Thoracic aorta (tissue), 2 donors: ENCODE measurements at places on chromosomes 6 and 20. TPM values are rescaled to one million over a fixed set of nuclear protein-coding genes. Genes with fewer than 3 reads are reported as not detected.

Gene ARMH2
- total RNA-seq: not detected

Gene IL17A
- not detected for total RNA-seq

Gene ANGPT4
- total RNA-seq: 1.4 TPM

Gene DZANK1
- 3.2 TPM for total RNA-seq

Gene SNAP91
- 3.0 TPM for total RNA-seq

Gene NNAT
- total RNA-seq: not detected

Gene PRDM1
- total RNA-seq: 7.9 TPM

Gene CLPSL2
- total RNA-seq: not detected

DNA sequence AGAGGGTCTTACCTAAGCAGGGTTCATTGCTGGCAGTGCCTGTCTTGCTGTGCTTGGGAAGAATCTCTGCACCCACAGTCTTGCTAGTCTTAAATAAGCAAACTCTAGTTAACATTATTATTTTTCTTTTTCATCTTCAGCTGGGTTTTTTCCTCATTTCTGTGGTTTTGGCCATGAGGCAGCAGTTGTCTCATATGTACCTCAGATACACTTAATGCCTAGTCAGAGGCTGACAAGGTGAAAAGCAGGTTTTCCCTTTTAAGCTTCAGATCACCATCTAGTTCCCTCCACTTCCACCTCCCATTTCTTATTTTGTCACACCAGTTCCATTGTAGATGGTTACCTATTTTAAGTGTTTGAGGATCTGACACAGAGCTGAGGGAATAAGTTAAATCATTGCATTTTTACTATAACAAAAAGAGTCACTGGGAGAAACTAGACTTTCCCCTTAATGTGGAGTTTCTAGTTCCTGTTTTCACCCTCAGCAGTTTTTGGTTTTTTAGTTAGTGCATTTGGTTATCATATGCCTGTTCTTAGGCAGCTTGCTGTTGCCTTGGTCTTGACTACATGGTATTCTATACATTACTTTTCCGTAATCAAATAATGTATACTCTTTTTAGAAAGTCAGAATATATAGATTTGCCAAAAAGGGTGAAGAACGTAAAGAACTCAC, 46.0 kb downstream of the AFDN start:
- no peak overlapping the region for H3K4me3 ChIP-seq
- no peak overlapping the region for H3K27ac ChIP-seq
- no peak for DNase-seq
- H3K27me3 ChIP-seq: no peaks in the 10 kb centered on the region
- peaks cover 15% of the 10 kb centered on the region for H3K36me3 ChIP-seq
- H3K4me1 ChIP-seq: no peaks in the 10 kb centered on the region

DNA sequence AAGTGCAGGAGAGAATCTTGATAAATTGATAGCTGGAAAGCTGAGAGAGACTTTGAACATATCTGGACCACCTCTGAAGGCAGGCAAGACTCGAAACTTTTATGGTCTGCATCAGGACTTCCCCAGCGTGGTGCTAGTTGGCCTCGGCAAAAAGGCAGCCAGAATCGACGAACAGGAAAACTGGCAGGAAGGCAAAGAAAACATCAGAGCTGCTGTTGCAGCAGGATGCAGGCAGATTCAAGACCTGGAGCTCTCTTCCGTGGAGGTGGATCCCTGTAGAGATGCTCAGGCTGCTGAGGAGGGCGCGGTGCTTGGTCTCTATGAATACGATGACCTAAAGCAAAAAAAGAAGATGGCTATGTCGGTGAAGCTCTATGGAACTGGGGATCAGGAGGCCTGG, 4.6 kb upstream of the CDKN1A start:
- H3K27ac ChIP-seq: no peak overlapping the region
- H3K27me3 ChIP-seq: no peaks in the 10 kb centered on the region
- H3K4me3 ChIP-seq: no peak overlapping the region
- DNase-seq: no peak

GRCh38 chr6:144769142-144769541, 484.0 kb downstream of the UTRN start:
- H3K27ac ChIP-seq: no peak overlapping the region
- H3K27me3 ChIP-seq: no peaks in the 10 kb centered on the region
- H3K36me3 ChIP-seq: no peaks in the 10 kb centered on the region
- DNase-seq: no peak
- no peak overlapping the region for H3K4me3 ChIP-seq

DNA sequence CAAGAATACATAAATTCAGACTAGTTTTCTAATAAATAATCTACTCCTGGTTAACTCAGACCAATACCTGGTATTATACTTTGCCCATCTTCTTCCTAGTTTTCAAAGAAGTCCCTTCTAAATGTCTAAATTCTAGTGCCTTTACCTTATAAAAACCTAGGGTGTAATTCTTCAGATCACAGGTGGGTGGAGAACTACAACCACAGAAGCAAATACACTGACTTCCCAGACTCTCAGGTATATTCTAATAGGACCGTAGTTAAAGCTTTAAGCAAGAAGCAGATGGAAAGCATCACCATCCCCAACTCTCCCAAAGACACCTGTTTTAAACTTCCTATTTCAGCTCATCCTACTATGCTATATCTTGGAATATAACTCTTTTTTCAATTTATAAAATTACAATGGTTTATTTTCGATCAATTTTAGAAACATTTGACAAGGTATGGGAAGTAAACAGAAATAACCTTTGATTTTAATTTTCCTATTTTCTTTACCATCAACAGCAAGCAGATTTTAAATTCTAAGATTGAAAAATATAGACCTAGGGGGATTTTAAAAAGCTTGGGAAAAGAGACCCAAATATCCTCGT, 15.8 kb downstream of the MAN1A1 start:
- DNase-seq: no peak
- no peak overlapping the region for H3K27ac ChIP-seq
- H3K27me3 ChIP-seq: no peaks in the 10 kb centered on the region
- H3K4me3 ChIP-seq: no peak overlapping the region
- peaks cover 26% of the 10 kb centered on the region for H3K4me1 ChIP-seq
- no peaks in the 10 kb centered on the region for H3K36me3 ChIP-seq

DNA sequence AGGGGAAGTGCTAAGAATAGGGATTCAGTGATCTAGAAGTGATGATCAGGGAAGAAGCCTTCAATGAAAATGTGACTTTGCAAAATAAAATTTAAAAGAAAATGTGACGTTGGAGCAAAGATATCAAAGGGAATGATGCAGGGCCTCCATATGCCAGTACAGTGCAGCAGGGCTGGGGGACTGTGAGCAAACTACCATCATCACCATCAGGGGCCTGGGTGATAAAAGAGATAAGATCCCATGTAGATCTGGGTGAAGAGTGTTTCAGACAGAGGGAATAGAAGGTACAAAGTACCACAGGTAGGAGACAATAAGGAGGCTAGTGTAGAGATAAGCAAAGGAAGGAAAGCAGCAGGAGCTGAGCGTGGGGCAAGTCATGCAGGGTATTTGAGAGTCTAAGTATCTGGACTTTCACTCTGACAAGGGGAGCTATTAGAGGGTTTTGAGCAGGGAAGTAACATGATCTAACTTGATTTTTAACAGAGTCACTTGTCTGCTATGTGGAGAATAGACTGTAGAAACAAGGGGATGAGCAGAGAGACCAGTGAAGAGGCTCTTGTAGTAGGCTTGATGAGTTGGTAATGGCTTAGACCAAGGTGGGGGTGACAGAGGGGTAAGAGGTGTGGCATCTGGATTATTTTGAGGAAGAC, 295.6 kb downstream of the ZFAND3 start:
- peaks cover 12% of the 10 kb centered on the region for H3K4me1 ChIP-seq
- no peaks in the 10 kb centered on the region for H3K36me3 ChIP-seq
- no peak overlapping the region for H3K27ac ChIP-seq
- H3K4me3 ChIP-seq: no peak overlapping the region
- DNase-seq: no peak

- H3K27me3 ChIP-seq: no peaks in the 10 kb centered on the region
- H3K4me3 ChIP-seq: no peak overlapping the region
- peak overlapping the region; percentile 98 for H3K27ac ChIP-seq
- H3K4me1 ChIP-seq: peaks cover 38% of the 10 kb centered on the region
- H3K36me3 ChIP-seq: no peaks in the 10 kb centered on the region
- no peak for DNase-seq
Measured at GRCh38 chr6:125741336-125741735, 8.1 kb upstream of the HEY2 start.

GRCh38 chr6:21133901-21134300, 459.6 kb upstream of the SOX4 start:
- H3K36me3 ChIP-seq: no peaks in the 10 kb centered on the region
- DNase-seq: no peak
- no peaks in the 10 kb centered on the region for H3K27me3 ChIP-seq
- no peak overlapping the region for H3K27ac ChIP-seq
- H3K4me1 ChIP-seq: peaks cover 47% of the 10 kb centered on the region

DNA sequence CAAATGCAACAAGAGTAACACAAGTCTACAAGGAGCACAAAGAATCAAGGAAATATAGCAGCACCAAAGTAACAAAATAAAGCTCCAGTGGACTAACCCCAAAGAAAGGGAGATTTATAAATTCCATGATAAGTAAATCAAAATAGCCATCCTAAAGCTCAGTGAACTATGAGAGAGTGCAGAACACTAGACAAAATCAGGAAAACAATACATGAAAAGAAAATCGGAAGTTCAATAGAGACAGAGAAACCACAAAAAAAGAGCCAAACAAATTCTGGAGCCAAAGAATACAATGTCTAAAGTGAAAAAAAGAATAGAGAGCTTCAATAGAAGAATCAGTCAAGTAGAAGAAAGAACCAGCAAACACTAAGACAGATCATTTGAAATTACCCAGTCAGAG, 247.3 kb upstream of the TENT5A start:
- H3K36me3 ChIP-seq: no peaks in the 10 kb centered on the region
- no peaks in the 10 kb centered on the region for H3K27me3 ChIP-seq
- H3K4me3 ChIP-seq: no peak overlapping the region
- H3K27ac ChIP-seq: no peak overlapping the region
- peaks cover 27% of the 10 kb centered on the region for H3K4me1 ChIP-seq
- no peak for DNase-seq

DNA sequence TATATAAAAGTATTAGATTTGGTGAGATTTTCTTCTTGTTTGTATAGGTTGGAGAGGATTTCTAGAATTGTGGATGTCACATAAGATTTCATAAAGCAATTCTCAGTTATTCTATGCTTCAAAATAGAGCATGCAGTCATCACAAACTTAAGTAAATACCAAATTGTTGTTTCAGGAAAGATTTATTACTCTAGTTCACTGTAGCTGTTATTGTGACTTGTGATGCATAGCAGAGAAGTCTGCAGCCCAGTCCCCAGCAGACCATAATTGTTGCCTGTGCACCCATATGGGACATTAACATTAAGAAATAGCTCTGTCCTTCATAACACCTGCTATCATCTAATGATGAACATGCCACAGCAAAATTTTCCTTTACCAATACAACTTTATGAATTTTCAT, 228.0 kb upstream of the FAM83B start:
- no peaks in the 10 kb centered on the region for H3K36me3 ChIP-seq
- H3K4me1 ChIP-seq: peaks cover 9% of the 10 kb centered on the region
- DNase-seq: no peak
- H3K27ac ChIP-seq: peak overlapping the region; percentile 52
- H3K27me3 ChIP-seq: no peaks in the 10 kb centered on the region

GRCh38 chr6:107458672-107459282, 587 bp downstream of the PDSS2 start:
- H3K4me3 ChIP-seq: peak overlapping the region; percentile 88
- no peaks in the 10 kb centered on the region for H3K36me3 ChIP-seq
- H3K27ac ChIP-seq: peak overlapping the region; percentile 85
- H3K27me3 ChIP-seq: no peaks in the 10 kb centered on the region
- no peak for DNase-seq

DNA sequence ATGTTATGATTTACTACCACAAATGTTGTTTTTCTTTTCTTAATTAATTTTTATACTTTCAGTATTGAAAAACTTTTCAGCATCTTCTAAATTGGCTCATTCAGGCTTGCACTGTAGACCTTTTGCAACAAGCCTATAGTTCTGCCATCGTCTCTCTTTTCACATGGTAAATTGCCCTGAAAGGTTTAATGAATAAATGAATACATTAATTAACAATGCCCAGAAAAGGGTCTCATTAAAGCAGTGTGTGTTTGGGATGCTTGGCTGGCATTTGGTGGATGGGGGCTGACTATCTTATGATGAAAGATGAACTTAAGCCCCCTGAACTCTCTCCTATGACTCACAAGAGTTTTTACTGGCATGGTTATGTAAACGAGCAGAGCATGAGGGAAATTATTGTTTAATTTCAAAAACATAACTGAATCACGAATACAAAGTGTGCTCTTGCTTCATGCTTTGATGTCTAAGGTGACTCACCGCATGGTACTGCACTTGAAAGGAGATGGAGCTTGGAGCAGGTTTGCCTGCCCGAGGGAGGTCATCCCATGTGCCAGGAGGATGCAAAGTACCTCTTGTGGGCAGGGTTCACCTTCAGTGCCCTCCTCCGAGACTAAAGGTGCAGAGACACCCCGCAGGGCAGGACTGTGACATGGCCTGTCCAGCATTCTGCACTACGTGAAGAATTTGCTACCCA, 13.8 kb upstream of the PCK1 start:
- no peak for DNase-seq
- no peaks in the 10 kb centered on the region for H3K4me1 ChIP-seq
- no peaks in the 10 kb centered on the region for H3K36me3 ChIP-seq
- no peaks in the 10 kb centered on the region for H3K27me3 ChIP-seq

- no peak overlapping the region for H3K4me3 ChIP-seq
- H3K27me3 ChIP-seq: no peaks in the 10 kb centered on the region
- no peaks in the 10 kb centered on the region for H3K4me1 ChIP-seq
- H3K27ac ChIP-seq: no peak overlapping the region
- H3K36me3 ChIP-seq: no peaks in the 10 kb centered on the region
- DNase-seq: no peak
Measured at GRCh38 chr6:14661691-14662090, 544.1 kb downstream of the CD83 start.

- no peak for DNase-seq
- no peaks in the 10 kb centered on the region for H3K27me3 ChIP-seq
- no peaks in the 10 kb centered on the region for H3K4me1 ChIP-seq
- H3K27ac ChIP-seq: no peak overlapping the region
- H3K4me3 ChIP-seq: no peak overlapping the region
Measured at GRCh38 chr6:165837948-165838745, 175.1 kb upstream of the PDE10A start.

- H3K27ac ChIP-seq: no peak overlapping the region
- H3K4me1 ChIP-seq: no peaks in the 10 kb centered on the region
- H3K36me3 ChIP-seq: no peaks in the 10 kb centered on the region
- H3K27me3 ChIP-seq: no peaks in the 10 kb centered on the region
- no peak overlapping the region for H3K4me3 ChIP-seq
Measured at GRCh38 chr6:45608252-45608913, 230.6 kb upstream of the SUPT3H start.

GRCh38 chr6:73107016-73107415, 118.3 kb downstream of the KHDC1L start:
- no peak overlapping the region for H3K27ac ChIP-seq
- no peaks in the 10 kb centered on the region for H3K27me3 ChIP-seq
- no peak overlapping the region for H3K4me3 ChIP-seq
- DNase-seq: no peak

GRCh38 chr6:151448623-151449022, 3.3 kb downstream of the RMND1 start:
- no peak overlapping the region for H3K27ac ChIP-seq
- H3K4me3 ChIP-seq: no peak overlapping the region
- no peaks in the 10 kb centered on the region for H3K27me3 ChIP-seq
- H3K4me1 ChIP-seq: peaks cover 27% of the 10 kb centered on the region
- DNase-seq: no peak
